ENCODE measurements at places on chromosomes 3 and 15. TPM values are rescaled to one million over a fixed set of nuclear protein-coding genes. Genes with fewer than 3 reads are reported as not detected.

STRIT1 gene
- not detected for total RNA-seq

DUOXA2 gene
- not detected for total RNA-seq

SAMD7 gene
- not detected for total RNA-seq

TNNC1 gene
- 0.23 TPM for total RNA-seq

ZBED2 gene
- 21.3 TPM for total RNA-seq

PRSS50 gene
- not detected for total RNA-seq

ABTB1 gene
- 4.3 TPM for total RNA-seq

P4HTM gene
- 15.2 TPM for total RNA-seq

CLDN18 gene
- total RNA-seq: not detected

MST1R gene
- 19.9 TPM for total RNA-seq

NR2E3 gene
- not detected for total RNA-seq

Data from airway epithelial cell (primary cell).